ENCODE measurements at places on chromosomes 4 and X.

DNA sequence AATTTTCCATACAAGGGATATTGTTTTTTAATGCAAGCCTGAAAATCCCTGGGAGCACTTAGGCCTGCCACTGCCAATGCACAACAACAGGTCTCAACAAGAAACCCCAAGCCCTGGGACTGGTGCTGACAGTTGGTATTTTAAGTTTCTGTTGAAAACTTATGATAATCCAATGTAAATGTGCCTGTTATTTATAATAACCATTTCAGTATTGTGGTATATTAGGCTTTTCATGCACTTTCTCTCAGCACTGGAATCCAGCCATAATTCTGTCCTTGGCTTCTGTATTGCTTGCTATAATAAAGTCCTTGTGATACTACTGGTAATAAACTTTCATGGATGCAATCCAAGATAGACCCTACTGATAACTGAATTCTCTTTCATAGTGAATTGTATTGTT lies 218.9 kb downstream of the PCDH7 start:
- no peak for DNase-seq

GRCh38 chr4:114108869-114109268 lies 129.4 kb upstream of the ARSJ start:
- DNase-seq: no peak

DNA sequence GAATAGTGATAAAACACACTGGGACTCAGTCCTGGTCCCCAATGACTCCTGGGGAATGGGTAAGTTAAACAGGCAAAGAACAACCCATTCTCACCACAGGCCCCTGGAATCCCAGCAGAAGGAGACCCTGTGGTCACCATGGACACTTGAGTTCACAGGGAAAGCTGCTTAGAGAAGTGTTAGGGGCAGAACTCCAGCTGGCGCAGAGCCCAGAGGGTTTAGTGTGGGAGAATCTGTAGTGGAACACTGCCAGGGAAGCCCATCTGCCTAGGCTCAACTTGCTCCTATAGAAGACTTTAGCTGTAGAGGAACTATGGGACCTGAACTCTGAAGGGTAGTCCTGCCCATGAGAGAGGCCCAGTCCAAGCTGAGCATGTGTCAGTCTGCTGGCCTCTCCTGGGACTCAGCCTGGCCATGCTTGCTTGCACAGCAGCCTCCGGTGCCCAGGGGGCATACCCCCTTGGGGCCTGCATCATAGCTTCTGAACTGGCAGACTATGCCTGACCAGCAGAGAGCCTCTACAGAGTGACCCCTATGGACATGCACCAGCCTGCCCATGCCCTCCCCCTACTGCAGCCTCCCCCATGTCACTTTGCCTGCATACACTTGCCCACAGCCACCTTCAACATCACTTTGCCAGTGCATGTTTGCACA lies 343.5 kb downstream of the IDS start:
- DNase-seq: no peak

GRCh38 chr4:80026100-80026499 lies 46.9 kb downstream of the ANTXR2 start:
- DNase-seq: no peak

GRCh38 chrX:23919148-23919547 lies 11.3 kb downstream of the CXorf58 start:
- no peak for DNase-seq

GRCh38 chr4:177214935-177215334 lies 94.7 kb upstream of the NEIL3 start:
- DNase-seq: no peak

- DNase-seq: peak; percentile 77
These were observed 2.5 kb upstream of the HTRA3 start for GRCh38 chr4:8267077-8267476.

GRCh38 chrX:115960440-115961084 lies 210.0 kb upstream of the AGTR2 start:
- no peak for DNase-seq

DNA sequence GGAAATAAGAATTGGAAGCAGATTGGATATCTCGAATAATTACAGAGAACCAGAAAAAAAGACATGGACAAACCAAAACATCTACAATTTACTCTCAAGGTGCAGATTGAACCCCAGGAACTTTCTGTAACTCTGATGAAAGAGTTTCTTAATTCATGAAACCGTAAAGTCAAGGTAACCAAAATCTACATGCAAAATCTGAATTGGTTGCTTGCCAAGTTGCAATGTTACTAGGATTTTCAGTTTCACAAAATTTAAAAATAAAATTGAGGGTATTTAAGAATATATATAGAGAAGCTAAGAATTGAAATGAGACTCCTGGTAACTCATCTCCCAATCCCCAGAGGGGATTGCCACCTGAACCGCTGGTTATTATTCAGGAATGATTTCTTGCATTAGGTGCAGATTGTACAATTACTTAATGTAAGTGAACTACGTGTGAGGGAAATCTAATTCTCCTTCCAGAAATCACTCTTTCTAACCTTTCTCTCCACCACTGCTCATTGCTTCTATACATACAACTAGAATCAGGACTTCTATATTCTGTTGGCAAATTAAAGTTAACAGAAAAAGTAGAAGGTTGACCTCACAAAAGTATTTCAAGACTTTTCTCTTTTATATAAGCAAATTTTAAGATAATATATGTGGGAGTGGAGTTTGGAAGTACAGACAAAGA lies 221.5 kb upstream of the NDST4 start:
- DNase-seq: no peak

- DNase-seq: no peak
These were observed 30.1 kb downstream of the NEUROG2 start for GRCh38 chr4:112485930-112486329.

GRCh38 chr4:142365391-142365790 lies 480.7 kb downstream of the INPP4B start:
- DNase-seq: no peak

- DNase-seq: no peak
These were observed 11.6 kb upstream of the ASMTL start for GRCh38 chrX:1464041-1464970.

GRCh38 chr4:86033171-86033570 lies 326.7 kb downstream of the MAPK10 start:
- no peak for DNase-seq

GRCh38 chr4:101098666-101099400 lies 248.5 kb downstream of the PPP3CA start:
- DNase-seq: no peak

- no peak for DNase-seq
These were observed 17.5 kb downstream of the TRAPPC2 start for GRCh38 chrX:13716905-13717304.

GRCh38 chrX:155871934-155872333 lies 9.2 kb upstream of the VAMP7 start:
- no peak for DNase-seq

DNA sequence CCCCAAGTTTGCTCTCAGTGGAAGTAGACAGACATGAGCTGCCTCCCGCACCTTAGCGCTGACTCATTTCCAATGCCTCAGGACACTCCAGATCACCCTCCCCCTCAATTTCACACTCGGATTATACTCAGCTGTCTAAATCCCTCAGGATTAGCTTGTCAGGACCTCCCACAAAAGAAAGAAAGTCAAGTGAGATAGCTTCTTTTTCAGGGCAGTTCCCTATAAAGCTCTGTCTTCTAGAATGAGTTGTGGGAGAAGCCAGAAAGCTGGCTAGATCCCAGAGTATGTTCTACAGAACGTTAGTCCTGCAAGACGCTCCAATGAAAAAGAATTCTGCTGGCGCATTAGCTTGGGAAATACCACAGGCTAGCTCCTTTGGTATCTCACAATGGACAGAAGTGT lies 51.2 kb upstream of the MTNR1A start:
- no peak for DNase-seq

GRCh38 chr4:83556816-83557215 lies 20.9 kb downstream of the GPAT3 start:
- no peak for DNase-seq

GRCh38 chr4:143420227-143420626 lies 83.6 kb downstream of the GAB1 start:
- no peak for DNase-seq

DNA sequence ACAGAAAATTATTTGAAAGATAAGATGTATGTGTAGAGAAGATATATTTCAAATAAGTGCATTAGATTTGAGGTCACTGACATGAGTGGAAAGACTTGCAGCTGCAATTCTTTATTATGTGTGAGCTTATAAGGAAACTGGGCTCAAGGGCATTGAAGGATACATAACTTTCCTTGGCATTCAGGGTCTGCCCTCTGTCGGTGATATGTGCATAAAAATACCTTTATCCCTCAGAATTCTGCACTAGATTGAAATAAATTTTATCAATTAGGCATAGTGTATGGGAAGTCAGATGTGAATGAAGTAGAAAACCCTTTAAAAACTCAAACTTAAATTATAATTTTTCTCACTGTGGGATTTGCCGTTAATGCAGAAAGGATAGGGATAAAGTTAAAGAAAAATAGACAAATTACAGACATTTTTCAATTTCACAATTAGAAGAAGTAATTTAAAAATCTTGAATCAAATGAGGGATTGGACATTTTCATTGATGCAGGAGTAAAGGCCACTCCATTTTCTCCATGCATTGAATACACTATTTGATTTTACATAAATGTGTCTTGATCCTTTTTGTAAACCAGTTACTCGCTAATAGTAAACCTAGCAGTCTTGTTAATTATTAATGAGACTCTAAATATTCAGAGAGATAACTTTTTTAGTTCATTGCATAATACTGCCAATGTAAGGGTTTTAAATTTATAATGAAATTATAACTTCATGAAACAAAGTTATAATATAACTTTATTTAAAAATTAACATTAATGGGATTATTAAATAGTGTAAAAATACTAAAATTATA lies 21.0 kb upstream of the ETNPPL start:
- no peak for DNase-seq

DNA sequence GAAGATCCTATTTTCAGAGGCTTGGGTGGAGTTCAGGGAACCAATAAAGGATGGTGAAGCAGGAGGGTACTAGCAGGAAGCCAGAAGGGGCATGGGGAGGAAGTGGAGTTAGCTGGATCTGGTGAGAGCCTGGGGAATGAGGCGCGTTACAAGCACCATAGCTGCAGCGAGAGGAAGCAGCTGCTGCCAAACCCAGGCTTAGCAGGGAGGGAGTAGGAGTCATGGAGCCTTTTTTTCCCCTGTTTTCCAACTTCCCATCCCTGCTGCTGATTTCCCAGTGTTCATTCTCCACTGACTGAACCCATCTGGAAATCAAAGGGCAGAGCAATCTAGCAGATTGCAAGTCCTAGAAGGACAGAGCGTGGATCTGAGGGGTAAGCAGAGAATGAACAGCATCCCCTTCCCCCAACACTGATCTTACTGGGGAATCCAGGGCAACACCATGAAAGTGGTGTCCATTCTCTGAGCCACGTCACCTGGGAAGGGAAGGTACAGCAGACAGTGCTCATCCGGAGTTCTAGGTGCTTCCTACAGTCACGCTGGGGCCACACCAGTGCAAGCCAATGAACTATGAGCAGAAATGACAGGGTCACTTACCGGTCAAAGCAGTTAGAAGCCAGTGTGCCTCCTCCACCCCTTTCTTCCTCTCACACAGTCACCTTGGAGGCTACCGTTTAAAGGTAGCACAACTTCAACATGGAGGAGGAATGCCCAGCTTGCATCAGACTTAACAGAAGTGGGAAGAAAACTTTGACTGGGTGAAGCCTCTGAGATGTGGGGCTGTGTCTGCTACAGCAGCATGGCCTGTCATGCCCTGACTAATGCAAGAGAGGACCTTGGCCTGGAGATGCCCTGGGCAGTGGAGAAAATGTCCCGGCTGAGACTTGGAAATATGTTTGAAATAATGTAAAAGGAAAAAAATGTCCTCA lies 36.7 kb downstream of the SMIM20 start:
- no peak for DNase-seq

GRCh38 chr4:19522966-19523365 lies 728.7 kb upstream of the SLIT2 start:
- DNase-seq: no peak

DNA sequence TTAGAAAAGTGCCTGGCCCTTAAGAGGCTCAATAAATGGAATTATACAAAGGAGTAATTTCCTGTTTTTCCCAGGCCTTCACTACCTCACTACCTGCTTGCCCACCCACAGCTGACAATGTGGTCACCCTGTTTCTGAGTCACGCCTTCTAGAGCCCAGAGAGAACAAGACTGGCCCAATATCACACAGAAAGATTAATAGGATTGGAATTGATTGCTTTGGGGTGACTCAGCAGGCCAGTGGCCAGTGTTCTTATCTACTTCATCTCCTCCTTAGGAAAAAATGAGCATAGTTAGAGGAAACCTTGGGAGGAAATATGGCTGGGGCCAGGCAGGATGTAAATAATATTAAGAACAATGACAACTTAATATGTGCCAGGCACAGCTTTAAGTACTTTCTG lies 4.5 kb upstream of the FGF16 start:
- DNase-seq: no peak

DNA sequence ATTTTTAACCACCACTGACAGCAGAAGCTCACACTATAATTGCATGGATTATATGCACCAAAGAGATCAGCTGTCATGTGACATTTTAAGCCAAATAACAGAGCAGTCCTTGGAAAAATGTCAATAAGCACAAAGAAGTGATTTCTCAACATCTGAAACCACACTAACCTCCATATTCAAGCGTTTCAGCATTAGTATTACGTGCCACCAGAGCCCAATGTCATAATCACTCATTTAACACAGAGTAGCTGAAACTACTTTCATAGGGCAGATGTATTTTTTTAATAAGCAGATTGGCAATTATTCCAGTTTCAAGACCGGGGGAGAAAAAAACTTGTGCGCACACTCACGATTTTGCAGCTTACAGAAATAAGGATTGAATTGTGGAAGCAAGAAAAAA lies 76.6 kb downstream of the SH3KBP1 start:
- DNase-seq: no peak

DNA sequence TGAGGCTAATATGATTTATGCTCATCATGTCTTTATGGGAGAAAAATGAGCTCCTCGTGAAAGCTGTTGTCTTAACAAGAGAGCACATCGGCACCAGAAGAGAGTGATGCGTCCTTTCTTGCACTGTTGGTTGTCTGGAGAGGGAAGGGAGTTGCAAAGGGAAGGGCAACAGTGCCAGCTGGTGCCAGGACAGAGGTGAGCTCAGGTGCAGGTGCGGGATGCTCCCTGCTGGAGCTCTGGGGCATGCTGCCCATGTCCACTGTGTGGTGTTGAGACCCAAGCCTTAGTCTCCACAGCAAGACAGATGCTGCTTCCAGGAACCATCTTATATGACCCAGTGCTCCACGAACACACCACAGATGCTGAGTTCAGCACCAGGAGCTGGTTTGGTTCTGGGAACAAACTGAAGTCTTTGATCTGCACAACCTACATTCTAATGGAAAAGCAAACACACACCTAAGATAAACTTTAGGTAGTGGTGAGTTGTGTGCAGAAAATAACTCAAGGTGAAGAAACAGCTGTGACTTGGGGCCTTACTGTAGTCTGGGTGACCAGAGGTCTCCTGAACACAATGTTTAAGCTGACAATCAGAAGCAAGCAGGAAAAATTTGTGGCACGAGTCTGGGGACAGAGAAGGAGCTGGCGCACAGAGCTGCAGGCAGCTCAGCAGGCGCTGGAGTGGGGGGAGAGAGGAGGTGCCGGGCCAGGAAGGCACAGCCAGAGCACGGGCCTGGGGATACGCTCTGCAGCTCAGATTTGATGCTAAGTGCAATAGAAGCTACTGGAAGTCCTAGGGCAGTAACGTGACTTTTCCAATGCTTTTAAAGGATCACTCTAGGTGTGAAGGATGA lies 73.2 kb downstream of the HAUS3 start:
- DNase-seq: no peak

GRCh38 chrX:10110316-10110935 lies 46.3 kb upstream of the CLCN4 start:
- no peak for DNase-seq
